A673 (cell line): ENCODE measurements at places on chromosomes 2 and 18.

- DNase-seq = no peak
Observed at GRCh38 chr18:56197241-56197859, 441.0 kb downstream of the TXNL1 start.

- peak; percentile 32 for DNase-seq
Observed at GRCh38 chr2:165535471-165535870, 66.0 kb downstream of the CSRNP3 start.

GRCh38 chr2:85772019-85772745, 18.4 kb downstream of the ATOH8 start:
- peak; percentile 98 for DNase-seq

- no peak for DNase-seq
Observed at GRCh38 chr2:195985741-195986140, 82.9 kb downstream of the DNAH7 start.

DNA sequence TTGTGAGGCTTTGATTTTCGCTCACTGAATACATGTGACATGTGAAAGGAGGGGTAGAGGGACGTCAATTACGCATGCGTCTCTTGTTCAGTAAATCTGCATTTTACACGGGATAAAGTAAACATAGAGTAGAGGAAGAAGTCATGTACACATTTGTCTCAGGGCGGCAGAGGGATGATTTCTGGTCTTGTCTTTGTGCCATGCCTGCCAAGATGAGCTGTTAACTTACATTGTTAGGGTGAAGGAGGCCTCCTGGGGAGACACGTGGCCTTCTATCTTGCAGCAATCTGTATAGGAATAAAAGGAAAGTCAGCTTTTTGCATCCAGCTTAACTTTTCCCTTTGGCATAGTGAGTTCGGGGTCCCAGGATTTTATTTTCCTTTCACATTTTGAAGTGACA, 106.3 kb downstream of the LDLRAD4 start:
- no peak for DNase-seq

GRCh38 chr2:17813742-17814473, 2.4 kb upstream of the MSGN1 start:
- peak; percentile 77 for DNase-seq
